ENCODE measurements at places on chromosomes 3 and 15. TPM values are rescaled to one million over a fixed set of nuclear protein-coding genes. Genes with fewer than 3 reads are reported as not detected.

- H3K27me3 ChIP-seq, result no peaks in the 10 kb centered on the region
- no peak for DNase-seq
- no peak overlapping the region for H3K4me3 ChIP-seq
- H3K27ac ChIP-seq, result no peak overlapping the region
- H3K36me3 ChIP-seq, result no peaks in the 10 kb centered on the region
Observed at GRCh38 chr3:31065765-31066164, 171.3 kb upstream of the GADL1 start.

The GPR176 gene
- not detected for total RNA-seq

DNA sequence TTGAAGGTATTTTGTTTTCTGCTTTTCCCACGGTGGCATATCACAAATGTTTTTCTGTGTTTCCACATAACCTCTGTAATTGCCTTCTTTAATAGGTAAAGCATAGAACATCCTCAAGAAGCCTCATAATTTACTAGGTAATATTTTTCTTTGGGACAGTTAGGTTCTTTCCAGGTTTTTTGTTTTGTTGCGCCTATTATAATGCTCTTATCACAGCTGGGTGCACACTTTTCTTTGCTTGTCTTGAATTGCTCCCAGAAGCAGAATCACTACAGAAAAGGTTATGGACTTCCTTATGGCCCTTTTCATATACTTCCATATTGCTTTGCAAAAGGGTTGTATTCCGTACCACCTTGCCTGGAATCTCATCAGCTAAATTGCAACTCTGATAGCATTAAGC, 213.5 kb downstream of the RYR3 start:
- no peaks in the 10 kb centered on the region for H3K27me3 ChIP-seq
- H3K4me1 ChIP-seq, result no peaks in the 10 kb centered on the region
- H3K4me3 ChIP-seq, result no peak overlapping the region
- H3K27ac ChIP-seq, result no peak overlapping the region
- no peaks in the 10 kb centered on the region for H3K36me3 ChIP-seq
- DNase-seq, result no peak

GRCh38 chr3:10599017-10599416, 93.6 kb upstream of the ATP2B2 start:
- no peaks in the 10 kb centered on the region for H3K4me1 ChIP-seq
- H3K4me3 ChIP-seq, result no peak overlapping the region
- DNase-seq, result no peak
- no peak overlapping the region for H3K27ac ChIP-seq
- no peaks in the 10 kb centered on the region for H3K36me3 ChIP-seq

GRCh38 chr3:143465666-143466065, 346.1 kb downstream of the CHST2 start:
- H3K4me1 ChIP-seq, result no peaks in the 10 kb centered on the region
- H3K27me3 ChIP-seq, result no peaks in the 10 kb centered on the region
- H3K4me3 ChIP-seq, result no peak overlapping the region
- H3K36me3 ChIP-seq, result peaks cover 10% of the 10 kb centered on the region

The IL17RD gene
- 5.3 TPM for total RNA-seq

DNA sequence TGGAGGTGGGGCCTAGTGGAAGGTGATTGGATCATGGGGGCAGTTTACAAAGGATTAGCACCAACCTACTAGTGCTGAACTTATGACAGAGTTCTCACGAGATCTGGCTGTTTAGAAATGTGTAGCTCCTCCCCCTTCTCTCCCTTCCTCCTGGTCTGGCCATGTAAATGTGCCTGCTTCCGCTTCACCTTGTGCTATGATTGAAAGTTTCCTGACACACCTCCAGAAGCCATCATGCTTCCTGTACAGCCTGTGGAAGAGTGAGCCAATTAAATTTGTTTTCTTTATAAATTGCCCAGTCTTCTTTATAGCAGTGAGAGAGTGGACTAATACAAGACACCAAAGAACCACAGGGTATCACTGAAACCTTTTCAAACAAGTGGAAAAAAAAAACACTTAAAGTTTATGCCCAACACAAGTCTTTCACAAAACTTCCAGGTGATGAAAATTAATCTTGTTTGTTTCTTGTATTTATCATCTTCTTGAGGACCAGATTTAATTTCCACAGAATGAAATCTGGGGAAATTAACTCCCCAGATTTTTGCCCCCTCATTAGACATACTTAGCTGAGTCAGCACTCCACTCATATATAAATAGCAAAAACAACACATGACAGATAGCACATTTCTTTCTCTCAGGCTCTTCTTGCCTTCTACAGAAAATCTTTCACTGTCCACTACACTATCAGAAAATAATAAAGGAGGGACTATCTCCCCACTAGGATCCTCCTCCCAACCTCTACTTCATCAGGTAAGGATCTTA, 847.2 kb downstream of the TUSC7 start:
- no peak overlapping the region for H3K27ac ChIP-seq
- H3K4me3 ChIP-seq, result no peak overlapping the region
- H3K4me1 ChIP-seq, result no peaks in the 10 kb centered on the region
- no peak for DNase-seq
- H3K36me3 ChIP-seq, result no peaks in the 10 kb centered on the region
- H3K27me3 ChIP-seq, result no peaks in the 10 kb centered on the region

- no peak for DNase-seq
- peaks cover 8% of the 10 kb centered on the region for H3K36me3 ChIP-seq
- H3K4me3 ChIP-seq, result no peak overlapping the region
- no peaks in the 10 kb centered on the region for H3K27me3 ChIP-seq
- no peak overlapping the region for H3K27ac ChIP-seq
Observed at GRCh38 chr15:99978426-99978825, 245.2 kb upstream of the LYSMD4 start.

The TIMP4 gene
- total RNA-seq, result 3.6 TPM

The CCR8 gene
- not detected for total RNA-seq

The SPPL2A gene
- total RNA-seq, result 33.0 TPM

GRCh38 chr15:34796847-34797435, 1.6 kb upstream of the ACTC1 start:
- H3K27me3 ChIP-seq, result peaks cover 44% of the 10 kb centered on the region
- no peaks in the 10 kb centered on the region for H3K36me3 ChIP-seq
- no peak for DNase-seq
- no peak overlapping the region for H3K27ac ChIP-seq
- peaks cover 27% of the 10 kb centered on the region for H3K4me1 ChIP-seq
- no peak overlapping the region for H3K4me3 ChIP-seq

The ROPN1 gene
- total RNA-seq, result not detected

- H3K27me3 ChIP-seq, result no peaks in the 10 kb centered on the region
- peaks cover 50% of the 10 kb centered on the region for H3K4me1 ChIP-seq
- no peaks in the 10 kb centered on the region for H3K36me3 ChIP-seq
- no peak overlapping the region for H3K4me3 ChIP-seq
- no peak overlapping the region for H3K27ac ChIP-seq
Observed at GRCh38 chr3:4528819-4529600, 35.9 kb downstream of the ITPR1 start.

The ROBO2 gene
- 11.4 TPM for total RNA-seq

Measured in stomach (tissue), 19 donors.